Uterus (tissue), 4 donors: ENCODE measurements at places on chromosomes 1 and 21. TPM values are rescaled to one million over a fixed set of nuclear protein-coding genes. Genes with fewer than 3 reads are reported as not detected.

The RPS6KC1 gene
- 64.2 TPM for total RNA-seq

The RIMKLA gene
- total RNA-seq, result under 0.01 TPM

DNA sequence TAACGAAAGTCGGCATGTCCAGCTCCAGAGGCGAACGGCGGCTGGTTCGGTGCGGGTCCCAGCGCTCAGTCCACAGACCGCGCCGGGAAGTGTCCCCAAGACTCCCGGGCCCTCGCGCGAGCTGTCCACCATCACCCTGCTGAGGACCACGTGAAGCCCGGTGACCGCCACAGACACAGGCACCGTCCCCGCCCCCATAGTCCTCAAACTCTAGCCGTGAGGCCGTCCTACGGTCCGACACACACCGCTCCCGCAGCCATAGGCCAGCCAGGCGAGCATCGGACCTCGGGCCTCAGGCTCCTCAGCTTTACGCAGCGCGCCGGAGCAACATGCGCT lies 535 bp downstream of the SETD4 start:
- no peak for DNase-seq

GRCh38 chr21:44946254-44947041 lies 6.6 kb downstream of the SLX9 start:
- no peak for DNase-seq

DNA sequence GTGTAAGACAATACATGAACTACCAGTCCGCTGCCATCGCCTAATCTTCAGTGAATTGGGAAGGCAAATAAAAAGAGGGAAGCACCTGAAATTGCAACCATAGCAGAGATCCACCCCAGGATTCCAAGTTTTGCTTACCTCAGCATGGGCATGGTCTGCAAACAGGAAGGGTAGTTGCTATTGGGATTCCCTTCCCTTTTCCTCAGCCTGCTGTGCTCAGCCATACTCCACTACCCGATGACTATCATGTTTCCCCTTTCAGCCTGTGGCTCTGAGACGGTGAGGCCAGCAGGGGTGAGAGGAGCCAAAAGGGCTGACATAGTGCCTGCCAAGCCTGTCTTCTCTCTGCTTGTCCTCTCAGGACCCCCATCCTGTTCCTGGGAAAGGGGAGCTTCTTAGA lies 64.2 kb downstream of the GPR137B start:
- no peak for DNase-seq

DNA sequence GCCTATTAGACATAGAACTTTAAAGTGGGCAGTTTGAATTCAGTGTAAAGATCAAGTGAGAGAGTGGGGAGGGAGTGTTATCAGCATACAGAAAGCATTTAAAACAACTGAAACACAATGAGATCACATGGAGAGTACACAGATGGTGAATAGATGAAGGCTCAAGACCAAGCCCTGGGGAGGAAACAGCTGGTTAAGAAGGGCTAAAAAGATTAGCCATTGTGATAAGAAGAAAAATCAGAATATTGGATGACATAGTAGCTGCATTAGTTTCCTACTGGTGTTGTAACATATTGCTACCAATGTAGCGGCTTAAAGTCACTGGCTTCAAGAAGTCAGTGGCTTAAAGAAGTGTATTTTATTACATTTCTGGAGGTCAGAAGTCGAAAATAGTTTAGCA lies 443.4 kb upstream of the RGS18 start:
- no peak for DNase-seq
